Right renal cortex interstitium (tissue), 3 donors: ENCODE measurements at places on chromosomes 4 and X. TPM values are rescaled to one million over a fixed set of nuclear protein-coding genes. Genes with fewer than 3 reads are reported as not detected.
A peak's percentile ranks its signal among the peaks of the same experiment; 100 is the strongest.

CT83 gene
- polyA plus RNA-seq, result not detected

WDR44 gene
- 14.0 TPM for polyA plus RNA-seq

TCEAL6 gene
- 0.54 TPM for polyA plus RNA-seq

- peak; percentile 8 for DNase-seq
These were observed 875 bp downstream of the LAP3 start for GRCh38 chr4:17577665-17578481.

TRIM60 gene
- polyA plus RNA-seq, result 0.07 TPM

DNA sequence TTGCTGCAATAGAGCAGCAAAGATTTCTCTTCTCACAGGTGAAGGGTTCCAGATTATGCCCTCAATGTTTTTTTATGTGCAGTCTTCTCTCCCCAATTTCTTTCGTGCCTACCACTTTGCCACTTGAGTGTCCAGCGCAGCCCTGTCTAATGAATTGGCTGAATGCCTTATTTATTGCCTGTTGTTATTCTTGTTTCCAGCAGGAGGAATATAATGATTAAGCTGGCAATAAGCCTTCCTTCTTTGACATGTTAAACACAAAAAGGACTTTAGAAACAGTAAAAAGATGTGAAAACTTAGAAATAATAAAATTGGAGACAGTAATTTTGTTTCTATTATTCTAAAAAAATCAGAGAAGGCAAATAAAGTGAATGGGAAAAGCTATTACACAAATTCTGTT is 34.6 kb upstream of the FRAS1 start:
- DNase-seq, result no peak

- no peak for DNase-seq
These were observed 80.2 kb downstream of the DIAPH2 start for GRCh38 chrX:96764864-96765263.

DNA sequence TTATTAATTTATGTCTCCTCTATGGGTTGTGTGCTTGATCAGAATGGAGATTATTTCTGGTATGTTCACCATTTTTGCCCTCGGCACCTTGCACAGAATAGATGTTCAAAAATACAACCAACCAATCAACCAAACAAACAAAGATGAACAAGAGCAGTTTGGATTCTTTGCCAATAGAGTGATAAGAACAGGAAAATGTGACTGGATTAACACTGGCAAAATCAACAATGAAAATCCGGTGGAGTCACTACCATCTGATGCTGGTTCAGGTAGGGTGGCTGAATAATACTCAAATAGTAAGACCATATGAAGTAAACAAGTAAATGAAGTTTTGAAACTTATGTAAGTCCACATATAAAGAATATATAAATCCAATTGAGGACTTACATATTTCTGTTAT is 685.0 kb upstream of the EPHA5 start:
- no peak for DNase-seq

HSD17B13 gene
- polyA plus RNA-seq, result 0.32 TPM

GRCh38 chrX:121084903-121085611 is 37.6 kb downstream of the GLUD2 start:
- DNase-seq, result no peak

DNA sequence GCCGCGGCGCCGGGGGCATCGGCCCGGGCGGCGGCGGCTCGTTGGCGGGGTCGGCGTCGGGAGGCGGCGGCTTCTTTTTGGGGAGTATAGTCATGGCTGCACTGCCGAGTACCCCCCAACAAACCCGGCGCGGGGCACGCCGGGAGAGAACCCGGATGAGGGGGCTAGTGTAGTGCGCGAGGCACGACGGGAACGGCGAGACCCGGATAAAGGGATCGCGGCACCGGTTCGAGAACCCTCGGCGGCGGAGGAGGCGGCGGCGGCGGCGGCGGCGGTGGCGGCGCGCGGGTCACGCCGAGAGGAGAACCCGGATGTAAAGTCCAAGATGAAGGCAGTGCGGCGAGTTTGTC is at the start of gene OTUD5:
OTUD5 (minus strand) TSS at position 131 of the 350 bp plus-strand sequence; CDS start at position 94, 37 bp downstream.
- no peak for DNase-seq

KCTD8 gene
- polyA plus RNA-seq, result 4.0 TPM

OSTC gene
- 260 TPM for polyA plus RNA-seq

DNA sequence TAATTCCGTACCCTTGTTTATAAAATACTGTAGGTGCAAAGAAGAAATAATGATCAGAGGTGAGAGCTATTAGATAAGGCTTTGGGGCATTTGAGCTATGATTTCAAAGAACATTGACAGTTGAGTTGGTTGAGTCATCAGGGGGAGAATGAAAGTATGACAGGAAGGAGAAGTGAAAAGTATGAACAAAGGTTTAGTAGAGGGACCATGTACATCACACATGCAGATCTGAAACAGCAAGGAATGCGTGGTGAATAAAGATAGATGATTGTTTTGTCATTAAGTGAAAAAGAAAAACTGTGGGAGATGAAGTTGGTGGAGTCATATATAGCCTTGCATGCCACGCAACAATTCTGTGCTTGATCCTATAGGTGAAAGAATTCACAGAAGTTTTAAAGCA is 163.1 kb downstream of the ARAP2 start:
- no peak for DNase-seq

GRCh38 chrX:71586929-71587328 is 8.7 kb downstream of the GCNA start:
- DNase-seq, result no peak

AKAP14 gene
- 0.31 TPM for polyA plus RNA-seq

GRCh38 chrX:19555683-19556082 is 40.4 kb upstream of the MAP3K15 start:
- no peak for DNase-seq

- no peak for DNase-seq
These were observed 31.1 kb downstream of the CEP44 start for GRCh38 chr4:174314770-174315169.

CDX4 gene
- not detected for polyA plus RNA-seq

- DNase-seq, result no peak
These were observed 41.0 kb upstream of the PITX2 start for GRCh38 chr4:110663738-110664444.

GRCh38 chrX:37779857-37780256 is at the start of gene CYBB:
Gene CYBB (plus strand): TSS chrX:37780059. CDS start chrX:37780078, 19 bp downstream.
- DNase-seq, result no peak

GRCh38 chr4:145490361-145490760 is 8.7 kb downstream of the SMAD1 start:
- no peak for DNase-seq

DNA sequence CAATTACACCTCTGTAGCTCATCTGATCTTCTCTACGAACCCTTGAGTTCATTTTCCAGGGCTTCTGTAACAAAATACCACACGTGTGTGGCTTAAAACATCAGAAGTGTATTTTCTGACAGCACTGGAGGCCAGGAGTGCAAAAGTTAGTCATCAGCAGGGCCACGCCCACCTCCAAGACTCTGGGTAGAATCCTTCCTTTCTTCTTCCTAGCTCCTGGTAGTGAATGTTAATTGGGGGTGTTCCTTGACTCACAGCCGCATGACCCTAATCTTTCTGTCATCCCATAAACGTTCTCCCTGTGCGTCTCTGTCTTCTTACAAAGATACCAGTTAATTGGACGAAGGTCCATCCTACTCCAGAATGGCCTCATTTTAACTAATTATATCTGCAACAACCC is 115.0 kb downstream of the TRIML1 start:
- no peak for DNase-seq

IL15 gene
- polyA plus RNA-seq, result 2.0 TPM

- DNase-seq, result peak; percentile 13
These were observed 52.8 kb downstream of the FAM47C start for GRCh38 chrX:37060999-37061398.

PCDH7 gene
- polyA plus RNA-seq, result 18.2 TPM
